ENCODE measurements at places on chromosomes 7 and 10.

- DNase-seq = no peak
These were observed 1.3 kb upstream of the YWHAG start for GRCh38 chr7:76359978-76360638.

DNA sequence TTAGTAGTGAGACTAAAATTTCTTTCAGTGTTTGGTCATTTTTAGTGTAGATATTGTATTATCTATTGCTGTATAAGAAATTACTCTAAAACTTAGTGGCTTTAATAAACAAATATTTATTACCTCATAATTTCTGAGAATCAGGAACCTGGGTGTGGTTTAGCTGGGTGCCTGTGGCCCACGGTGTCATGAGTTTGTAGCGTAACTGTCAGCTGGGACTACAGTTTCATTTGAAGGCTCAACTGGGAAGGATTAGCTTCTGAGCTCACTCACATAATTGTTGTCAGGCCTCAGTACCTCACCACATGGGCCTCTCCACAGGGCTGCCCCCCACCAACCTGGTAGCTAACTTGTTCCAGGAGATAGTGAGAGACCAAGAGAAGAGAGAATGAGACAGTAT lies 98.5 kb downstream of the SRI start:
- no peak for DNase-seq

DNA sequence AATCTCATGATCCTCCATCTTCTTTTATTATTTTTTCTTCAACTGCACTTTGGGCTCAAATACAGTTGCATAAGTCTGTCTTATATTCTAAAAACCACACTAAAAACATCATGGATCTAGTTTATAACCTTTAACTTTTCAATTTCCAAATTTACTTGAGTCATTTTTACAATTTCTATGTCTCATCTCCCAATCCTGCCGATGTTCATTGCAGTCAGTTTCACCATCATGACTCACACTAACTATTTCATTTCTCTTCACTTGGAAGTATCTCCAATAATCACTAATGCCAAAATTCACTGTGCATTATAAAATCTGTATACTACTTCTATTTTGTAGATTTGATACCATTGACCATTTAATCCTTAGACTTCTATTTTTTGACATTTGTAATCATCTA lies 806.9 kb upstream of the SORCS1 start:
- no peak for DNase-seq

GRCh38 chr7:116328161-116328560 lies 117.8 kb downstream of the TES start:
- DNase-seq = peak; percentile 30

Data from BJ (cell line).